ENCODE measurements at places on chromosomes 3 and 15.

- H3K27ac ChIP-seq: no peak overlapping the region
- no peaks in the 10 kb centered on the region for H3K4me1 ChIP-seq
- H3K4me3 ChIP-seq: no peak overlapping the region
- DNase-seq: no peak
- H3K36me3 ChIP-seq: peaks cover 84% of the 10 kb centered on the region
- H3K27me3 ChIP-seq: no peaks in the 10 kb centered on the region
Observed at GRCh38 chr3:128094295-128095151, 29.1 kb downstream of the RUVBL1 start.

- no peak for DNase-seq
- no peaks in the 10 kb centered on the region for H3K27me3 ChIP-seq
- H3K4me3 ChIP-seq: no peak overlapping the region
- no peak overlapping the region for H3K27ac ChIP-seq
- no peaks in the 10 kb centered on the region for H3K36me3 ChIP-seq
Observed at GRCh38 chr3:113963879-113964278, 16.1 kb downstream of the ZDHHC23 start.

GRCh38 chr3:115598216-115598615 lies 25.1 kb upstream of the GAP43 start:
- no peak overlapping the region for H3K27ac ChIP-seq
- DNase-seq: no peak
- no peaks in the 10 kb centered on the region for H3K27me3 ChIP-seq
- H3K4me1 ChIP-seq: no peaks in the 10 kb centered on the region

GRCh38 chr3:156978481-156978961 lies 152.4 kb downstream of the LEKR1 start:
- no peaks in the 10 kb centered on the region for H3K4me1 ChIP-seq
- no peaks in the 10 kb centered on the region for H3K36me3 ChIP-seq

DNA sequence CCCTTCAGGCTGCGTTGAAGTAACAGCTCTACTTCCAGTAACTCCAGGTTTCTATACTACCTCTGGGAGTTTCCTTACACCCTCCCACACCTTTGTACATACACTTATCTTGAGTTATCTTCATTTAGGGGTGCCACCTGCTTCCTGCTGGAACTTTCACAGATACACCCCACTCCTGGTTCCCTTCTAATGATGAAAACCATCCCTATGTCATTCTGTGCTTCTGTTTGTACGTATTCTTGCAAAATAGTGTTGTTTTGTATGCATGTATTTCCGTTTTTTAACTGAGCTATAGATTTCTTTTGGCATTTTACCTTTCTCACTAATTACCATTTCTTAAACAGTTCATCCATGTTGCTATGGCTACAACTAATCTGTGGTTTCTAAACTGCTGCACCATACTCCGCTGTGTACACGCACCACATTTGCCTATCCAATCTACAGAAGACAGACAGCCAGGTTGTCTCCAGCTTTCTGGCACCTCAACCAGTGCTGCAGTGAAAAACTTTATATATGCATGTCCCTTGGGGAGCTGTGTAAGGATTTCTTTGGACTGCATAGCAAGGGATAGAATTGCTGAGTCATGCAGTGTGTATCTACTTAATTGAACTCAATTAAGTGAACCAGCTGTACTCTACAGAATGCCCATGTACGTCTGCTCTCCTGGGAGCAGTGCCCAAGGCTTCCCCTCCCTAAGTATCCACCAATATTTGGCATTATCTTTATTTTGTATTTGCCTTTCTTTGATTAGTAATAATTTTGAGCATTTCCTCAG lies 61.4 kb upstream of the ST8SIA2 start:
- no peaks in the 10 kb centered on the region for H3K36me3 ChIP-seq
- DNase-seq: no peak
- peaks cover 6% of the 10 kb centered on the region for H3K4me1 ChIP-seq
- peaks cover 3% of the 10 kb centered on the region for H3K27me3 ChIP-seq

DNA sequence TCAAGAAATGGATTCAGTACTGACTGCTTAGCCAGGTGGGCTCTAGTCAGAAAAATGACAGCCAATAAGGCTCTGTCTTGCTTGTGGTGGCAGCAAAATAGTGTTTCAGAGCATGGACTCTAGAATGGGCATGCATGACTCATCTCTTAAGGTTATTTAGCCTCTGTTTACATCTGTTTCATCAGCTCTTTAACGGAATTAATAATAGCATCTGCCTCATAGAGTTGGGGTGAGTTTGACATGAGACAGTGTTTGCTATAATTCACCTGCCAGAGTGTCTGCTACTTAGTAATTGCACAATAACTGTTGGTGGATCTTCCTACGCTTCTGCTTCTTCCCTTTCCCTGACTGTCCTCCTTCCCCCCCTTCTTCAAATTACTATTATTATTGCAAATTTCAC lies 350.4 kb upstream of the SEMA6D start:
- H3K4me1 ChIP-seq: no peaks in the 10 kb centered on the region
- H3K36me3 ChIP-seq: no peaks in the 10 kb centered on the region
- H3K27ac ChIP-seq: no peak overlapping the region
- DNase-seq: no peak
- no peaks in the 10 kb centered on the region for H3K27me3 ChIP-seq

GRCh38 chr15:91068966-91069365 lies 31.1 kb upstream of the SV2B start:
- H3K4me3 ChIP-seq: no peak overlapping the region
- H3K36me3 ChIP-seq: no peaks in the 10 kb centered on the region
- no peak overlapping the region for H3K27ac ChIP-seq
- no peak for DNase-seq

- H3K27ac ChIP-seq: no peak overlapping the region
- no peak overlapping the region for H3K4me3 ChIP-seq
- H3K27me3 ChIP-seq: peaks cover 62% of the 10 kb centered on the region
- no peaks in the 10 kb centered on the region for H3K4me1 ChIP-seq
Observed at GRCh38 chr15:76146812-76147211, 87.0 kb downstream of the TMEM266 start.

- no peak overlapping the region for H3K27ac ChIP-seq
- H3K36me3 ChIP-seq: no peaks in the 10 kb centered on the region
- no peak for DNase-seq
- peaks cover 11% of the 10 kb centered on the region for H3K4me1 ChIP-seq
- H3K4me3 ChIP-seq: no peak overlapping the region
- no peaks in the 10 kb centered on the region for H3K27me3 ChIP-seq
Observed at GRCh38 chr3:173938159-173938558, 540.6 kb downstream of the NLGN1 start.

DNA sequence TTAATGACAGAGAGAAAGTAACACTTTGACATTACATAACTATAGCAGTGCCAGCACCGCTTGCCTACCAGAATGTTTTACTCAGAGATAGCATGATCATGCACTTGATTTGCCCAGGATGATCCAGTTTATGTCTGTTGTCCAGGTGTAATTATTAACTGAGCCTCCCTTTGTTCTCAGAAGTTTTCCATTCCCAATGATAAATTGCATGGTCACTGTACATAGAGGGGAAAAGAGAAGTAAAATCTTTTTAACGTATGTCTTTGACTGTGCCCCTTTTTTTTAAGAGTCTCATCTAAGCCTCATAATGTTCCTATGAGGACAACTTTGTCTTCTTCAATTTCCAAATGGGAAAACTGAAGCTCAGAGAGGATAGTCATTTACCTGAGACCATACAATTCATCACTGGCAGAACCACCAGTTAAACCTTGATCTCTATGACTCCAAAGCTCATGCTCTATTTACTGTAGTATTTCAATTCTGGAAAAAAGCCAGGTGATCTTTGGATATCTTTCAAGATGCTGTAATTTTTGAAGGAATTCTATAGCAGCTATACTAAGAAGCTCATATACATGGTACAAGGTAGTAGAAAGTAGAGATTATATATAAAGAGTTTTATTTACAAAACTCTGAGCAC lies 25.1 kb downstream of the C3orf85 start:
- no peak for DNase-seq
- no peaks in the 10 kb centered on the region for H3K4me1 ChIP-seq
- H3K4me3 ChIP-seq: no peak overlapping the region
- H3K27me3 ChIP-seq: no peaks in the 10 kb centered on the region

DNA sequence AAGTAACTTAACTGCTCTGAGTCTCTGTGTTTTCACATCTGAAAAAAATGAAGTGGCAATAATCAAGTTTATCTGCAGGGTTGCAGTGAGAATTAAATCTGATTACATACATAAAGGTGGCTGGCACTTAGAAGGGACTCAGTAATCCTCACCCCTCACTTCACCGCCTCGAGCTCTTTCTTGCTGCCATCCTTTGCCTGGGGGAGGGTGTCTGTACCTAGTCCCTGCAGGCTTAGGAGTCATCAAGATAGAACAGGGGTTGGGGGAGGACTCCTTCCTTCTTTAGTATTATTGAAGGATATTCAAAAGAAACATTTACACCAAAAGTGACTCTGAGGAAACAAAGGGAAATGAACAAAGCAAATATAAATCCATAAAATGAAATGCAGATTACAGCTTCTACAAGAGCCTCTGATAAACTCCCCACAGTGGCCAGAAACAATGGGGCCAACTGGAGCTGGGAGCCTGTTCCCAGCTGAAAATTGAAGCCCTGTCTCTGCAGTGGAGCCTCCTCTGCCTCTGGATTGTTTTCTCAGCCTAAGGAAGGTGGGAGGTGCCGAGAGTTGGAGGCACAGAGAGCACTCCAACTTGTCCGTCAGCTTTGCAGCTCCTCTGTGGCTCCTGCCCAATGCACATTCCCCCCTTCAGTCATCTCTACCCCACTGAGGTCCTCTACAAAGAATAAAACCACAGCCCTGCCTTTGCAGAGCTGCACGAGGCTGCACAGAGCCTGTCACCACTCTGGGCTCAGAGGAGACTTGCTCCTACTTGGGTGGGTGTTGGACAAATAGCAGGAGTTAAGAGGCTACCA lies 41.8 kb downstream of the CRYGS start:
- no peak overlapping the region for H3K27ac ChIP-seq
- H3K36me3 ChIP-seq: no peaks in the 10 kb centered on the region
- no peak overlapping the region for H3K4me3 ChIP-seq
- no peak for DNase-seq

- DNase-seq: no peak
- no peaks in the 10 kb centered on the region for H3K27me3 ChIP-seq
- no peak overlapping the region for H3K27ac ChIP-seq
- no peaks in the 10 kb centered on the region for H3K36me3 ChIP-seq
- no peaks in the 10 kb centered on the region for H3K4me1 ChIP-seq
Observed at GRCh38 chr3:4029135-4029534, 229.9 kb downstream of the LRRN1 start.

GRCh38 chr3:127751163-127751621 lies 71.1 kb downstream of the MGLL start:
- H3K36me3 ChIP-seq: no peaks in the 10 kb centered on the region
- no peak overlapping the region for H3K4me3 ChIP-seq
- H3K4me1 ChIP-seq: peaks cover 4% of the 10 kb centered on the region
- H3K27me3 ChIP-seq: no peaks in the 10 kb centered on the region
- DNase-seq: no peak
- H3K27ac ChIP-seq: no peak overlapping the region

DNA sequence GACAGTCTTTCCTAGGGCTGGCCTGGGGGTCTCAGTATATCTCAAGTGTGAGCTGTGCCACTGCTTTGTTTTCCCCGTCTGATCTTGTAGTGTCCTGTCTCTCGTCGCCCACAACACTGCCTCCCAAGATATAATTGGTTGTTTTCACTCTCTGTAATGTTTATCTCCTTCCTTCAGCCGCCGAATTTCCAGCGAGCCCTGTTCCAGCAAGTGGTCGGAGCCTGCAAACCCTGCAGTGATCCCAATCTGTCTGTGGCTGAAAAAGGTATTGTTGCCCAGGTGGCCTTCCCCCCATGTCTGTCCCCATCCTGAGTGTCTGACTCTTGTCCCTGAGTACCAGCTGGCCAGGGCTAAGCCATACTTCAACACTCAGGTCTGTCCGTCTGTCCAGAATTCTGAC lies 9.5 kb upstream of the MANF start:
- H3K36me3 ChIP-seq: peaks cover 12% of the 10 kb centered on the region
- H3K4me1 ChIP-seq: no peaks in the 10 kb centered on the region
- no peak overlapping the region for H3K27ac ChIP-seq
- DNase-seq: no peak

DNA sequence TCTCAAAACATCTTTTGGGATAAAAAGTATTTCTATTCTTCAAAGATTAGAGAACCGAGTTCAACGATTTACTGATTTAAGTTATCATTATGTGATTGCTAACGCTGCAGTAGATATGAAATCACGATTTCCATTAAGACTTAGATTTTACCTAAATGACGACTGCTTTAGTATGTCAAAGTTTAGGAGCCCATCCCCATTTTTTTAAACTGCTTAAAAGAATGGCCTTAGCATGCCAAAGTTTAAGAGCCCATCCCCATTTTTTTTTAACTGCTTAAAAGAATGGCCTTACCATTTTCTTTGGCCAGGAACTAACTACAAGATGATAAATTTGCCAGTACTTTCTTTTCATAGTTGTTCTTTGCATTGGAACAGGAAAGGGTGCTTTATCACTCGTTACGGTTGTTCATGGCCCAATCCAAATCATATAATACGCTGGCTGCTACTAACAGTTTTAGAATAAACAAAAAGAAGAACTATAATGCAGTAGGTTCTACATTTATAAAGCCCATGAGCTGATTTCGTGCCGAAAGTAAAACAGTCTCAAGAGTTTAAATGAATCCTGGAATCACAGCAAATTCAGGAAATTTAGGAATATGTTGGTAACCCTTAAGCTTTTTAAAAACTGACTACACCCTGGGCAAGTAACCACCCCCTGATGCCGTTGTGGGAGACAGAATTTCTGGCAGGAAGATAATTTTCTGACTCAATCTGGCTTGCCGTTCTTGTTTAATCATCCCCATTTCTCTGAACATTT lies 869 bp upstream of the TSC22D2 start:
- no peaks in the 10 kb centered on the region for H3K27me3 ChIP-seq
- no peak for DNase-seq
- peak overlapping the region; percentile 96 for H3K4me3 ChIP-seq
- H3K4me1 ChIP-seq: no peaks in the 10 kb centered on the region
- H3K36me3 ChIP-seq: no peaks in the 10 kb centered on the region

- no peak overlapping the region for H3K4me3 ChIP-seq
- H3K36me3 ChIP-seq: peaks cover 12% of the 10 kb centered on the region
- DNase-seq: no peak
- H3K4me1 ChIP-seq: peaks cover 12% of the 10 kb centered on the region
Observed at GRCh38 chr15:82979726-82980125, 6.3 kb upstream of the RAMAC start.

DNA sequence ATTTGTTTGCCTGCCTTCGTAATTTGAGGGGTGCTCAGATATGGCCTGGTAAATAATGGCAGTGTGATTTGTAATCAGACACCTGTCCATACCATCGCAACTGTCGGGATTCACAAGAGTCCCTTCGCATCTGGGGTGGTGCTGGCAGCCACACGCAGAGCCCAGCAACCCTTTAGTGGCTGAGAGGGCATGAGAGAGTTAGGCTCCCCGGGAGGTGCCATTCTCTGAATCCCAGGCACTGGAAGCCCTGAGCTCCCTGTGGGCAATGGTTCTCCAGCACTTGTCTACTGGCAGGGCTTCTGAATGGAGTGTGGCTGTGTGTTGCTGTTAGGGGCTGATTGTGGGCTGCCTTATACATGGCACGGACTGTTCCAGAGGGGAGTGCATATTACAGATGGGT lies 230.1 kb downstream of the EBLN2 start:
- H3K4me3 ChIP-seq: no peak overlapping the region
- no peaks in the 10 kb centered on the region for H3K36me3 ChIP-seq
- H3K27me3 ChIP-seq: no peaks in the 10 kb centered on the region
- no peak overlapping the region for H3K27ac ChIP-seq
- no peaks in the 10 kb centered on the region for H3K4me1 ChIP-seq

- H3K4me3 ChIP-seq: no peak overlapping the region
- no peak for DNase-seq
- no peaks in the 10 kb centered on the region for H3K4me1 ChIP-seq
- no peaks in the 10 kb centered on the region for H3K27me3 ChIP-seq
Observed at GRCh38 chr3:114650808-114651207, 357.0 kb downstream of the TIGIT start.

- H3K4me1 ChIP-seq: peaks cover 7% of the 10 kb centered on the region
- H3K4me3 ChIP-seq: no peak overlapping the region
- H3K27ac ChIP-seq: no peak overlapping the region
- no peaks in the 10 kb centered on the region for H3K36me3 ChIP-seq
- no peak for DNase-seq
- no peaks in the 10 kb centered on the region for H3K27me3 ChIP-seq
Observed at GRCh38 chr3:127209155-127209839, 16.4 kb downstream of the PRR23E start.

All from neuronal stem cell (in vitro differentiated cells).